ENCODE measurements at places on chromosomes 12 and 14.

DNA sequence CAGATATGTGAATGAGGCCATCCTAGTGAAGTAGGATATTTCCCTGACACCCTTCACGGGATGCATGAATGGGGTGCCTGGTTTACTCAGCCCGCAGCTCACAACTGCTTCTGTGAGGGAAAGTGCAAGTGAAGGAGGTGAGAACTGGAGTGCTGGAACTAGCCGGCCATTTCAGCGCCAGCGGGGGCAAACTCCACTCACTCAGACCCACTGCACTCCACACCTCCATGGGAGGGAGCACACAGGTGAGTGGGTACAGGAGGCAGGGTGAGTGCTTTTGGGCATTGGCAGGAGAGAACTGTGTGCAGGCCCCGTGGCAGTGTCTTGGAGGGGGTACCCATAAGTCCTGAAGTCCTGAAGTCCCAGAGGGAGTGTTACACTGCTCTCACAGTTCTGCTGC, 1008.4 kb downstream of the SLC6A15 start:
- DNase-seq, result no peak
- no peak overlapping the region for H3K4me3 ChIP-seq
- H3K36me3 ChIP-seq, result no peaks in the 10 kb centered on the region
- no peaks in the 10 kb centered on the region for H3K27me3 ChIP-seq
- H3K4me1 ChIP-seq, result no peaks in the 10 kb centered on the region
- H3K27ac ChIP-seq, result no peak overlapping the region

DNA sequence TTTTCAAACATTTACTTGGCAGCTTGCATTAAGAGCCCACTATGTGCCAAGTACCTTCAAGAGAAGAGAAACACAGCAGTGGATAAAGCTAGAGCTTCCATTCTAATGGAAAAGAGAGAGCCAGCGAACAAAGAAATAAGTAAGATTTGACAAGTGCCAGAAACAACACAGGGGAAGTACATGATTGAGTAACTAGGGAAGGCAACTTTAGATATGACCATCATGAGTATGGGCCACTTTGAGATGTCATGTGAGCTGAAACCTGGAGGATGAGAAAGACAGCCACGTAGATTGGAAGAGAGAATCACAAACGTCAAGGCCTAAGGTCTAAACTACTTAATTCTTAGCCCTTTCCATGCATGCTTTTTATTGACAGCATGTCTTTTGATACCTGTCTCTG, 121.4 kb downstream of the ITPR2 start:
- H3K27me3 ChIP-seq, result no peaks in the 10 kb centered on the region
- peak overlapping the region; percentile 4 for H3K27ac ChIP-seq
- peaks cover 36% of the 10 kb centered on the region for H3K36me3 ChIP-seq
- H3K4me3 ChIP-seq, result no peak overlapping the region
- DNase-seq, result no peak

- H3K4me1 ChIP-seq, result peaks cover 6% of the 10 kb centered on the region
- H3K36me3 ChIP-seq, result no peaks in the 10 kb centered on the region
- no peaks in the 10 kb centered on the region for H3K27me3 ChIP-seq
These were observed 24.0 kb downstream of the CCDC85C start for GRCh38 chr14:99579903-99580571.

DNA sequence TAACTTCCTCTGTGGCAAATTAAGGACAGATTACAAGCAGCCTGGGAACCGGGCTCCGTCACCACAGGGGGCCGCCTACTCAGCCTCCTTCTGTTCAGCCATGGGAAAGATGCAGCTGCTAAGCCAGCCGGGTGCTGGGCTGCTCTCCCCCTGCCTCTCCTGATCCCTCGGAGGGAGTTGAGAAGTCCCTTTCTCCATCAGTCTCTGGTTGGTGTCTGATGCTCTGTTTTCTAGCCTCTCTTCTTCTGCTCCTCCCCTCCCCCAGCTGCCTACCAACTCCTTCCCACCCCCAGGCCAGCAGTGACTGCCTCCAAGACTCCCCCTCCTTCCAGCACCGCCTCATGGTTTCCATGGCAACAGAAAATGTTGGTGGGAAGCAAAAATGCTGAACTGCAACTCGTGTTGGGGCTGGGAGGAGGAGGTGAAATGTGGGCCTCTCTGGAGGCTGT, 486.7 kb downstream of the APAF1 start:
- H3K36me3 ChIP-seq, result no peaks in the 10 kb centered on the region
- no peak overlapping the region for H3K4me3 ChIP-seq
- no peaks in the 10 kb centered on the region for H3K27me3 ChIP-seq
- no peaks in the 10 kb centered on the region for H3K4me1 ChIP-seq
- H3K27ac ChIP-seq, result no peak overlapping the region
- no peak for DNase-seq

DNA sequence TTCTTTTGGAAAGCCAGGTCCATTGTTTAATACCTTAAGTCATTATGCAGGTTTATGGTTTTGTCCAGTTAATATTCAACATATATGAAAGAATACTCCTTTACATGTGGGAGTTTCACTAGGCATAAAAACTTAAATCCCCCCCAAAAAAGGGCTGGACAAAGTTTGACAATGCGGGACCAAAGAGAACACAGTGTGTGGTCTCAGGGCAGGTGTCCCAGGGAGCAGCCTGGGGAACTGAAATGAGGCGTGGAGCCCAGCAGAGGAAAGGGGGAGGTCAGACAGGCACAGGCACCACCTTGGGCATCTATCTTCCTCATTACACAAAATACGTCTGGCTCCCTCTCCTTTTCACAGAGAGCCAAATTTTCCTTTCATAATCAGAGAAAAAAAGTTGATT, 22.5 kb downstream of the PKP2 start:
- DNase-seq, result no peak
- peaks cover 7% of the 10 kb centered on the region for H3K27me3 ChIP-seq
- no peak overlapping the region for H3K27ac ChIP-seq
- no peaks in the 10 kb centered on the region for H3K36me3 ChIP-seq
- no peak overlapping the region for H3K4me3 ChIP-seq
- H3K4me1 ChIP-seq, result no peaks in the 10 kb centered on the region

All from activated naive CD8-positive, alpha-beta T cell treated with anti-CD3 and anti-CD28 coated beads, Interleukin-2, amount 50 U/mL, for 24 hours (primary cell).